Activated T-cell treated with anti-CD3 and anti-CD28 coated beads for 4 hours (primary cell): ENCODE measurements at places on chromosomes 6 and 20.

GRCh38 chr20:12152996-12153395, 235.3 kb downstream of the BTBD3 start:
- DNase-seq: no peak

DNA sequence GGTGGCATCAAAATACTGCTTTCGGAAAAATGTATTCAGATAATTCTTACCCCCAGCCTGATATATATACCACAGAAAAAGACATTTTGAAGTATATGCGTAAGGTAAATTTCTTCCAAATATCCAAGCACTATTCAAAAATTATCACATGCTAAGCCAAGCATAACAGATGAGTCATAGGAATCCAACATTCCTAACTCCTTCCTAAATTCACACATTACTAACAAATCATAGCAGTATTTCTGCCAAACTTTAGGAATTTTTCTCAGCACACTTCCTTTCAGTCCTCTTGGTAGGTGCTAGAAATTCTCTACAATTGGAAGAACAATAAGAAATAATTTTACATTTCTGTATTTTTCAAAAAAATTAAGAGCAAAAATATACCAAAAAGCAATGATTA, 417.5 kb downstream of the EYS start:
- no peak for DNase-seq

- no peak for DNase-seq
These were observed 19.3 kb downstream of the FGD2 start for GRCh38 chr6:37024656-37025337.

- DNase-seq: no peak
These were observed 33.4 kb downstream of the KIF25 start for GRCh38 chr6:168030908-168031307.

GRCh38 chr20:38217791-38218565, 42.6 kb downstream of the KIAA1755 start:
- DNase-seq: no peak

DNA sequence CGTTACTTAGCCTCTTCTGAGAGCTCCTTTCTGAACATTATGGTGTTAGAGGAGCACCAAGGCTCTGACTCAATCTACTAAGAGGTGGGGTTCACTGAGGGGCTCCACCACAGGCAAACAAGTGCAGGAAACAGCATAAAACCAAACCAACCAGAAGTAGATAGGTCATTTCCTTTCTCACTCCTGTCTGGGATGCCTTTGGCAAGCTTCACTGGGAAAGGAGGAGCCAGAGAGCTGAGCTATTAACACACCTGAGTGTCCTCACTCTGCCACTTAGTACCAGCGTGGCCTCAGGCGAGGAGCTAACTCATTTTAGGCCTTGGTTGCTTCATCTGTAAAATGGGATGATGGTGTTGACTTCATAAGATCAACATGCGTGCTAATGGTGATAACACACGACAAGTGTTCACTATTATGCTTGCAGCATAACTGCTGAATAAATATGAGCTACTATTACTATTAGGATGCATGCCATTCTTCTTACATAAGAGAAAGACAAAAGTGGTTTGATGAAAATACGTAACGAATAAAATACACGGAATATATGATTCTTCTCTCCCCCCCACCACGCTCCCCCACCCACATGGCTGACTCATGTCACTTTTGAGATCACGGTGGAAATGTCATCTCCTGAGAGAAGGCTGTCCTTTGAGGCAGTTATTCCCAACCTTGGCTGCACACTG, 185.4 kb downstream of the BCAS1 start:
- DNase-seq: peak; percentile 58

- no peak for DNase-seq
These were observed 25.5 kb downstream of the IYD start for GRCh38 chr6:150394053-150394898.

- no peak for DNase-seq
These were observed 104.4 kb upstream of the PRL start for GRCh38 chr6:22401206-22401605.

- no peak for DNase-seq
These were observed 14.7 kb upstream of the PXDC1 start for GRCh38 chr6:3766214-3766613.

- DNase-seq: peak; percentile 49
These were observed 64.5 kb downstream of the AKAP7 start for GRCh38 chr6:131199568-131200272.

DNA sequence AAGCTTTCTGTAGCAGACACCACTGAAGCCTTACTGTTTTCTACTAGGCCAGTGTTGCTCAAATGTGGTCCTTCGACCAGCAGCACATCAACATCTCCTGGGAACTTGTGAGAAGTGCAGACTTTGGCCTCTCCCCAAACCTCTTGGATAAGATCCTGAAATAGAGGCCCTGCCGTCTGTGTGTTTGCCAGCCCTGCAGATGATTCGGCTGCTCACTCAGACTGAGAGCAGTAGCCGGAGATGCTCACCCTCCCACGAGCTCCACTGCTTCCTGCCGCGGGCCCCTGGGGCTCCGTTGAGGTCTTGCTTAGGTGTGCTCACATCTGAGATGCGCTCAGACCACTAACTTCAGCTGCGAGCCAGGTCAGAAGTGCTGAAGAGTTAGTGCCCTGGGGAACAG, 129.5 kb upstream of the SSTR4 start:
- no peak for DNase-seq

DNA sequence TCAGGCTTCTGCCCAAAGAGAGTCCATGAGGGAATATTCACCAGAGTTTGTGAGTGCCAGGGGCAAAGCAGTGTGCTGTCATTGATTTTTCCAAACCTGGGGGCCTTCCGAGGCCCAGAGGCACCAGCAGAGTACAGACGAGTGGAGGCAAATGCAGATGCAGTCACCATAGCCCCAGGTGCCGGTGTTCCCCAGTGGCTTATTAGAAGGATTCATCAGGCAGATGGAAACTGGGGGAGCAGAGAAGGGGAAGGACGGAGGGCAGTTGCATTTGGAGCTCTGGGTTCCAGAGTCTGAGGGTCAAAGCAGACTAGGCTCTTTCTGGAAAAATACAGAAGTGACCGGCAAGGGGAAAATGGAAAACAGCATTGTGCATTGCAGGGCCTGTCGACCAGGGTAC, 184.2 kb downstream of the ANKRD60 start:
- DNase-seq: no peak

DNA sequence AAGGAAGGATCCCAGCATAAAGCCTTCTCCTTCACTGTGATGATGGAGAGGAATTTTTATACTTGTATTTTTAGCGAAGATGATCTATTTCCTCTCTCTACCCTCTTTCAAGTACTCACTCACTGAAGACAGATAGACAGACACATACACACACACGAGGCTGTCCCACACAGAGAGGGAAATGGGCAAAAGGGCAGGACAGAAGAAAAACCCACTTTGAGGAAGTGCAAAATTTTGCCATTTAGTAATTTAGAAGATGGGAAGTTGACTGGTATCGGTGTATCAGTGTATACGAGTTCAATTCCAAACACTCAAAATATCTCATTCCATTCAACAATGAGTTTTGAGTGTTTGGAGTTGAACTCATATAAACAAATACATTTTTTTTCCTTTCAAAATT, 30.9 kb downstream of the HEBP2 start:
- DNase-seq: no peak

DNA sequence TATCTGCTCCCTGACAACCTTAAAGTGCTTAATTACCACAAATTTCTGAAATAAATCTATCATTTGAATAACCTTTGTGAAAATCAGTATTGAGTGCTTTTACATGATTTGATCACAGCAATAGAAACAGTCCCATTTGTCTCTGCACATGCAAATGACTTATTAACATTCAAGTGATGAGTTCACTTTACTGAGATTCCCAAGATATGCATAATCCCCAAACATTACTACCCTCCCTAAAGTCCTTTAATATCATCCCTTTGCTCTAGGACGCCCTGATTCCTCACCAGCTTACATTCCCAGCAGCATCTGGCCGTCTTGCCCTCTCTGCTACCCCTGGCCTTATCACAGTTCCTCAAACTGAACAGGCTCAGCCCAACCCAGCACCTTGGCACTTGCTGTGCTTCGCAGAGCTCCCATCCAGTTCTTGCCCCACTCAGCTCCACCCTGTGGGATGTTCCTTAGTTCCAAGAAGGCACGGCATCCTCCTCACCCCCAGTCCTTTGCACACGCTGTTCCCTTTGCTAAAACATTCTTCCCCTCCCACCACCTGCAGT, 347.5 kb downstream of the PREX1 start:
- DNase-seq: no peak

DNA sequence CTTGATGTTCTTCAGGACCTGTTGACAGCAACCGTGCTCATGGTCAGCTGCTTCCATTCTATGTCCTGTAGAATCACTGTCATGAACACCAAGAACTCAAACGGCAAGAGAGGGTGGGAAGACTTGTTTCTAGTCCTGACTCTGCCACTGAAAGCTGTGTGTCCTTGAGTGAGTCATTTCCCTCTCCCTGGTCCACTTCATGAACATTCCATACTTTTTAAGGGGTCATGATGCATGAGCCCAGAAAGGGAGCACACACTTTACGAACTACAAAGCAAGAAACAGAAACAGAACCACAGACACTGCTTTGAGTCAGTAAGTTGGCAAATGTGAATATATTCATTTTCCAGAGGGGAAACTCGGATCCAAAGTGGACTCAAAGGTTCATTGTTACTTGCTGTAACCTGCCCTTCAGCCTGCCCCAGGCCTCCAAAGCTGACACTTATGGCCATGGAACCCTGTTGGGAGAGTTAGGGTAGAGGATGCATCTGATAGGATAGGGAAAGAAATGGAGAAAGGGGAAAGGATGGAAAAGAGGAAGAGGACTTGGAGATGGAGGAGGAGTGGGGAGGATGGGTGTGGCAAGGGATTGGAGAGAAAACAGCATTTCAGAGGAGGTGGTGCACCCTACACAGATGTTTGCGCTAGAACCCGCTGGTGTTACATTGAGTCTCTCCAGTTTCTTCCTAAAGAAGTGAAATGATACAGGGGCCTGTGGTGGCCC, 129.8 kb downstream of the FOXO3 start:
- no peak for DNase-seq

DNA sequence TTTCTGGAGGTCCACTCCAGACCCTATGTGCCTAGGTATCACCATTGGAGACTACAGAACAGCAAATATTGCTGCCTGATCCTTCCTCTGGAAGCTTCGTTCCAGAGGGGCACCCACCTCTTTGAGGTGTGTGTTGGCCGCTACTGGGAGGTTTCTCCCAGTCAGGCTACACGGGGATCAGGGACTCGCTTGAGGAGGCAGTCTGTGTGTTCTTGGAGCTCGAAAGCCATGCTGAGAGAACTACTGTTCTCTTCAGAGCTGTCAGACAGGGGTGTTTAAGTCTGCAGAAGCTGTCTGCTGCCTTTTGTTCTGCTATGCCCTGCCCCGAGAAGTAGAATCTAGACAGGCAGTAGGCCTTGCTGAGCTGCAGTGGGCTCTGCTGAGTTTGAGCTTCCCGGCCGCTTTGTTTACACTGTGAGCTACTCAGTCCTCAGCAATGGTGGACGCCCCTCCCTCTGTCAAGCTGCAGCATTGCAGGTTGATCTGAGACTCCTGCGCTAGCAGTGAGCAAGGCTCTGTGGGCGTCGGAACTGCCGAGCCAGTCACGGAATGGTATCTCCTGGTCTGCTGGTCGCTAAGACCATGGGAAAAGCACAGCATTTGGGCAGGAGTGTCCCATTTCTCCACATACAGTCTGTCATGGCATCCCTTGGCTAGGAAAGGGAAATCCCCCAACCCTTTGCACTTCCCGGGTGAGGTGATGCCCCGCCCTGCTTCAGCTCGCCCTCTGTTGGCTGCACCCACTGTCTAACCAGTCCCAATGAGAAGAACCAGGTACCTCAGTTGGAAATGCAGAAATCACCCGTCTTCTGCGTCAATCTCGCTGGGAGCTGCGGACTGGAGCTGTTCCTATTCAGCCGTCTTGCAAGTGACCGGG, 32.5 kb upstream of the ASCC3 start:
- DNase-seq: no peak

DNA sequence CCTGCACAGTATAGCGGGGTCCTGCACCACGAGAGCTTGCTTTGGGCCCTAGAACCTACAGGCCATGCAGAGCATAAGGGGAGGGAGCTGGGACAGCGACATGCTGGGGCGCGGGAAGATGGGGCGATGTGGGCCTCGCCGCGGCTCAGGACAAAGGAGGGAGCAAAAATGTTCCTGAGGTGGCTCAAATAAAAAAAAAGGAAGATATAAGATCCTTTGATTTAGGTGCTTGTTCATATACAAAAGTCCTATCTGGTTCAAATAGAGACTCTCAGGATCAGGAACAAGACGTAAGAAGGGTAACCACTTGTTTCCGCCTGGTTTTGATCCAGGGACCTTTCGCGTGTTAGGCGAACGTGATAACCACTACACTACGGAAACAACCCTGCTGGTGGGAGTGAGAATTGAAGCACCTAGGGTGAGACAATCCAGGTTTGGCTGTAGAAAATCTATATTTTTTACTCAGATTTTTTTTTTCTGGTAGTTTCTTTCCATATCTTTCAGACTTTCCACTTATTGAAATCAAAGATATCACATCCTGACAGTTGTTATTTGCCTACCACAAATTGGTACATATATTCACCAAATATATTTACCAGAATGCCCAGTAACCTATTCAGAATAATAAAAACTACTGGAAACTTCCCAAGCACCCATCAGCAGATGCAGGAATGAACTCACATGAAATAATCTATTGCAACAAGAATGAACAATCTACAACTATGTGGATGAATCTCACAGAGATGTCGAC, 177.9 kb upstream of the ZNF184 start:
- DNase-seq: no peak

- DNase-seq: no peak
These were observed 130.8 kb downstream of the OGFRL1 start for GRCh38 chr6:71419217-71420094.

- no peak for DNase-seq
These were observed 157.2 kb downstream of the ZDHHC14 start for GRCh38 chr6:157538168-157538567.

DNA sequence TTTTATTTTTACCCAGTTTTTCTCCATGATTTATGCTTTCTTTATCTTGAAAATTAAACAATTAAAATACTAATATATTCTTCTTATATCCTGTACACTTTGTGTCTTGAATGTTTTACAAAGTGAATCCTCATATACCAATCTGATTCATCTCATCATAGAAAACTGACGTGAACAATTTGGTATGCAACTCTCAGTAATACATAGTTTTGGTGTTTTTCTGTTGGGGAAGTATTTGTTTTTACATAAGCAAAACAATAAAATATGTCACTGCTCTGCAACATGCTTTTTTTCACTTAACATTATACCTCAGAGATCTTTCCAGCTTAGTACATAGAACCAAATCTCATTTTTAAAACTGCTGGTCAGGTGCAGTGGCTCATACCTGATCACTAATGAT, 14.7 kb downstream of the DNAAF9 start:
- DNase-seq: no peak

GRCh38 chr6:55474382-55474781, 104.6 kb downstream of the HMGCLL1 start:
- no peak for DNase-seq

- no peak for DNase-seq
These were observed 13.2 kb downstream of the SYNGAP1 start for GRCh38 chr6:33433001-33433543.

DNA sequence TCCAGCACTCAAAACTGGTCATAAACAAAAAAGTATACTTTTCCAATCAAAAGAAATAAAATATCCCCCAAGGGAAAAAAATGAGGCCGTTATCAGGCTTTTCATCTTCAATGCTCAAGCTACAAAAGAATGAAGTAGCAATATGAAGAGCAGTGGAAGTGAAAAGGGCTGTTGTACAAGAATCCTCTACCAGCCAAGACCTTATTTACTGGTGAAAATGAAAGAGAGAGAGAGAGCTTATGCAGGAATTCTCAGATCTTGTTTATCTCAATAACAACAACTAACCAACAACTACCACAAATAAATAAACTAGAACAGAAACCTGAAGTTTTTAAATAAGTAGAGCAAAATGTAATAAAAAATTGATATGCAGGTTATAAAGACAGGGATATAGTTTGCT, 400.6 kb downstream of the HDGFL1 start:
- no peak for DNase-seq
